Bone marrow (tissue), 2 donors: ENCODE measurements at places on chromosomes 3 and 15.

- DNase-seq: no peak
Measured at GRCh38 chr3:160381470-160381869, 17.6 kb downstream of the IFT80 start.

- no peak for DNase-seq
Measured at GRCh38 chr3:38238416-38239008, 27.1 kb upstream of the SLC22A13 start.

- no peak for DNase-seq
Measured at GRCh38 chr3:160707187-160707794, 30.3 kb downstream of the ARL14 start.

GRCh38 chr3:37864904-37865303 is 3.2 kb downstream of the CTDSPL start:
- no peak for DNase-seq

GRCh38 chr15:89747708-89748682 is 3.1 kb downstream of the MESP1 start:
- no peak for DNase-seq

- DNase-seq: no peak
Measured at GRCh38 chr3:185995352-185995751, 57.5 kb upstream of the TRA2B start.

- DNase-seq: no peak
Measured at GRCh38 chr3:140296796-140297352, 361.9 kb downstream of the CLSTN2 start.

DNA sequence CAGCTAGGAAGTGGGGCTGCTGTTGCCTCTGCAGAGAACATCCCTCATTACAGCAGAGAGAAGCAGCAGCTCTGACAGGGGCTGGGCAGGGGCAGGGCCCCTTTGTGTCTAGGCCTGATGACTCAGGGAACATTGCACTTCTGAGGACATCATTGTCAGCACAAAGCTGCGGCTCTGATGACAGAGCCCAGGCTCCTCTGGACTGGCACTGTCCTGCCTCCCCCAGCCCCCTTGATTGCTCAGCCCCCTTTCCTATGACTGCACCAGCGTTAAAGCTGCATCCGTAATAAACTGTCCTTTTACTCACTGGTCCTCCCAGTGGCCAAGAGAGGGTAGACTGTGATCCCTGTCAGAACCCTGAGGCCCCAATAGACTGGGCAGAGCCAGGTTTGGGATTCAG is 18.3 kb downstream of the TRH start:
- DNase-seq: no peak

- DNase-seq: no peak
Measured at GRCh38 chr3:39170461-39170860, 17.1 kb upstream of the CSRNP1 start.

GRCh38 chr3:52973806-52974205 is 72.1 kb downstream of the SFMBT1 start:
- no peak for DNase-seq

- DNase-seq: no peak
Measured at GRCh38 chr15:79219393-79220056, 63.0 kb upstream of the ANKRD34C start.

- DNase-seq: no peak
Measured at GRCh38 chr3:82475306-82475705, 713.9 kb upstream of the GBE1 start.

DNA sequence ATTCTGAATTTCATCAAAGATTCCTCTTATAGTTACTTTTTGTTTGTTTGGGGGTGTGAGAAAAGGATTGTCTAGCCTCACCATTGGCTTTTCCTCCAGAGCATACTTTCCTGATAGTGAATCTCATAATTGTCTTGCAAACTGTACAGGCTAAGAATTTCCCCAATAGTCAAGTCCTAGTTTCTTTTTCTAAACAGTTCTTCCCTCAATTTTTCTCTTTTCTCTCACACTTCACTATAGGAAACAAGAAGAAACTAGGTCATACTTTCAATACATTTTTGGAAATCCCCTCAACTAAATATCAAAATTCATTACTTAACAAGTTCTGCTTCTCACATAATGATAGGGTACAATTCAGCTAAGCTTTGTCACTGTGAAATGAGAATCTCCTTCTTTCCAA is 241.9 kb downstream of the IL20RB start:
- no peak for DNase-seq

GRCh38 chr15:30962659-30963058 is 28.8 kb downstream of the MTMR10 start:
- DNase-seq: no peak

GRCh38 chr3:94414418-94414817 is 351.6 kb downstream of the NSUN3 start:
- no peak for DNase-seq

- no peak for DNase-seq
Measured at GRCh38 chr3:148953094-148953493, 38.2 kb upstream of the GYG1 start.

GRCh38 chr3:52845157-52845556 is 10.3 kb upstream of the MUSTN1 start:
- DNase-seq: no peak

DNA sequence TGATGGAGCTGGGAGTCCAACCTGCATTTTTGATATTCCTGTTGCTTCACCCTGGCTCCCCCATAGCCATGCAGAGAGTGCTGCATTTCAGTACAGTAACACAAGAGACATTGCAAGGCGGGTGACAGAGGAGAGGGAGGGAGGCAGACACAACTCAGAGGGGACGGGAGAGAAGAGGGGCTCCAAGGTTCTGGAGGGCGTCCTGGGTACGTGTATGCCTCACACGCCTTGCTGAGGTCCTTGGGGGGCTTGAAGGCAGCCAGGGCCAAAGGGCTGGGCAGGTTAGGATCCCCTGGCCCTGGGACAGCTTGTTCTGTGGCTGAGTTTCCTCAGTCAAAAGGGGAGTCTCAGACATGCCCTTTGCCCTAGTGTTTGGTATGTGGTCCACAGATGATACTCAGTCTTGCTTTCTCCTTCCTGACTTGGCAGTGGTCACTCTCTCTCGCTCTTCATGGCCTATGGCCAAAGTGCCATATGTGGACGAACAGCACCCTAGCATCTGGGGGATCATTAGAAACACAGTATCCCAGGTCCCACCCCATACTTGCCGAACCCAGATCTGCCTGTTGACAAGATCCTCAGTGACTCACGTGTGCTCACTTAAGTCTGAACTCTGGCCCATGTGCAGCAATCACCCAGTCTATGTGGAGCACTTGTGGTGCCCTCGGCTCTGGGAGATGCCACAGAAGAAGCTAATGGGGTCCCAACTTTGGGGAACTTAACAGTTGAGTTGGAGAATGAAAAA is 52.9 kb downstream of the FGD5 start:
- no peak for DNase-seq

DNA sequence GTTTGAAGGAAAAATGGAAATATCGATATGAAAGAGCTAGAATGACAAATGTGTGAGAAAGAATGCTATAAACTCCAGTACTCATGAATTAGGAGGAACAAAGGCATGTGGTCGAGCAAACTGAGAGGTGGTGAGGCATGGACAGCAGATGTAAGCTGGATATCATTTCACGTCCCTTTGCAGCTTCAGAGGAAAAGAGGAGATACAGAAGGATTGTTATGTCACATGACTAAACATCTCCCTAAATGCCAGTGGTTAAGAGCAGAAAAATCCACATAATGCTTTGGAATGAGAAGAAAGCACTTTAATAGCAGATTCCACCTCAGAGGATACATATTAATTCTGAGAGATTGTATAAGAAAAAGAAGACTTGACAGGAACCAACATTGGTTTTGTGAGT is 248.7 kb downstream of the ZIC4 start:
- no peak for DNase-seq

DNA sequence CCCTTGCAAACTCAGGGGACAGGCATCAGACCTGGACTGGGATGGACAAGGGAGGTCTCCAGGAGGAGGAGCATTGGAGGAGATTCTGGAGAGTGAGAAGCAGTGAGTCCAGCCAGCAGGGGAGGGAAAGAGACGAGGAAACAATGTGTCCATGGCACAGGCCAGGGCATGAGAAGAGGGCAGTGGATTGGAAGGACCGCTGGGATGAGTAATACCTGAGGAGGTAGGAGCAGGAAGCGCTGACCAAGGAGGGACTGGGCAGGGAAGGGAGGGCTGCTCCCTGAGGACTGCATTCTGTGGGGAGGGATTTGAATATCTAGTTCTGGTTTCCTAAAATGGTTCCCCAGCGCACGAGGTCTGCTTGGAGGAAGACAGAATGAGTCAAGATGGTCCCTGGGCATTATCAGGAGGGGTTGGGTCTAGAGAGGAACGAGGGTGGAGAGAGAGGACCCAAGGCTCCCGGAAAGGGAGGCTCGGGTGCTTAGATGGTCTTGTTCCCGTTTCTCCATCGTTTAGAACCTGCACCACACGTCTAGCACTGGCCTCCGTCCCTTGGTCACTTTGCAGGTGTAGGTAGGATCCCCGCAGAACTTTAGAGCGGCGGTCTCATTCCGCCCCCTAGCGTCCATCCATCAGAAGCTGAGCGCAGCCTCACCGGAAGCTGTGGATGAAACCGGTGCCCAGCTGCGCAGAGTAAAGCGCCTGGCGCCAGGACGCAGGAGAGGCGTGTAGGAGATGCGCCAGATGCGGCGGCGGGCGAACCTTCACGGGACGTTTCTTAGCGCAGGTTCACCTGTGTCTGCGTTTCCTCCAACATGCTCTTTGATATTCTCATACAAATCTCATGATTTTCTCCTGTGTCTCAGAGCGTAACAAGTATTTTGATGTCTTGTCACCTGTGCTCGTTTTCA is 190.7 kb upstream of the NDN start:
- DNase-seq: no peak

GRCh38 chr15:75713338-75713895 is 769 bp upstream of the CSPG4 start:
- DNase-seq: no peak

DNA sequence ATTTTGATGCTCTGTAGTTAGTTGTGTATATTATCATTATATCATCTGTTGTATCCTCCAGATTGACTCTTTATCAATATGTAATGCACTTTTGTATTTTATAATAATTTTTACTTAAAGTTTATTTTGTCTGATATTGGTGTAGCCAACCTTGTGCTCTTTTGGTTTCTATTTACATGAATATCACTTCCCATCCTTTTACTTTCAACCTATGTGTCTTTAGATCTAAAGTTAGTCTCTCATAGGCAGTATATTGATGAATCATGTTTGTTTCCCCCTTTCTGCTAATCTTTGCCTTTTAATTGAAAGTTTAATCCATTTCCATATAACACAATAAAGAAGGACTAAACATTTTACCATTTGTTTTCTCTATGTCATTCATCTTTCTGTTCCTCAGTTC is 28.1 kb upstream of the CD200R1L start:
- no peak for DNase-seq

DNA sequence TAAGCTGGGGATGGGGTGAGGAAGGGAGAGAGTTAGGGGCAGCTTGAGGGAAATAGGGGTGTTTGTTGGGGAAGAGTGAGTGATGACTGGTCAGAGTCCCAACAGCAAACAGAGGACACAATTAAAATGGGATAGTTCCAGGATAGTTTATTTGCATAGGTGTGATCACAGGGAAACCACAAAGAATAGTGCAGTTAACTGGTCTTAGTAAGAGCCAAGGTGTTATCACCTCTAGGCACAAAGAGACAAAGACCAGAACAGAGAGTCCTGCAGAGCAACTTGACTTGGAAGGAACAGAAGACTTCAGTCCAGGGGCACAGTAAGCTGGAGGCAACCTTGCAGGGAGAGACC is 42.1 kb upstream of the DLG1 start:
- no peak for DNase-seq

DNA sequence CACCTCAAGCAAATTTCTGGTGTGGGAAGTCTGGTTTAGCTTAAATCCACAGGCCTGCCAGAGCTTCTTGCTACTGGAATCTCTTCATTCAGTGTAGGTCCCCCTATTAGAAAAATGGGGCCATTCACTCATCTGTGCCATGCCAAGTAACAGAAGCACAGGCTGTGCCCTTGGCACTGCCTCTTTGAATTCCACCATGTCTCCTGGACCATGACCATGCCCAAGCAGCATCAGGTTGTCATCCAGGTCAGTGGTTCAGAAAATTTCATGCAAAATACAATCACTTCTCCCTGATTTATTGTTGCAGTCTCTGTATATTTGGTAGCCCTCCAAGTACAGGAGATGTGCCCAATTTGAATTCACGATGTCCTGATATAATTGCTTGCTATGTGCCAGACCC is 602.1 kb upstream of the ZNF385D start:
- DNase-seq: no peak

GRCh38 chr3:60743631-60744164 is 507.6 kb downstream of the FHIT start:
- DNase-seq: no peak

DNA sequence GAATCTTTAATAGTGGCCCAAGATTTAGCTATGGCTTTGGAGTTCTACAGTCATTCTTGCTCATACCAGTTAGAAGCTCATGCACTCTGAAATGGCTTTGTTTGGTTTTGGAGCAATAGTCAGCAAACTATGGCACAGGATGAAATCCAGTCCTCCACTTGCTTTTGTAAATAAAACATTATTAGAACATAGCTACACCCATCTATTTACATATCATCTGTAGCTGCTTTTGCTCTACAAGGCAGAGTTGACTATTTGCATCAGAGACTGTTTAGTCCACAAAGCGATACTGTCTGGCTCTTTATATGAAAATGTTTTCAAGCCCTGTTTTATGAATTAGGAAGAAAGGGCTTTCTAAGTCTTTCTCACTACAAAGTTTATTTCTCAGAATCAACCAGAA is 716.9 kb downstream of the AGBL1 start:
- no peak for DNase-seq

DNA sequence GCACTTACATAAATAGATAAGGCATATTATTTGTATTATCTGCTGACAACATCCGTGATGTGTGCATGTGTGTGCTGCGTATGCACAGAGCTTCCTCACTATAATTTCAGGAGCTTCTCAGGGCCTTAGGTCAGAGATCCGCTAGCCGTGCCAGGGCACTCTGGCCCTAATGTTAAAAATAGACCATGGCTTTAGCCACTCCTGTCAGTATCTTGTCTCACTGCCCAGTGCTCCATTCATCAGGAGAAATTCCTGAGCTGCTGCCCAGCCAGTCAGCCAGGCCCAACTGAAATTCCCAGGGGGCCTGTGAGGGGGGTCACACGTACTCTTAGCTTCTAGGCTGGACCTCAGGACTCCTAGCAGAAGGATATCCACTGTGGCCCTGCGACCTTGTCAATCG is 70.0 kb upstream of the ABHD2 start:
- DNase-seq: no peak

- DNase-seq: no peak
Measured at GRCh38 chr3:4476496-4476895, 9.4 kb upstream of the SUMF1 start.
